ENCODE measurements at places on chromosomes 7 and 10.

GRCh38 chr7:33444511-33444910 is 315.1 kb downstream of the BBS9 start:
- peak; percentile 90 for DNase-seq

DNA sequence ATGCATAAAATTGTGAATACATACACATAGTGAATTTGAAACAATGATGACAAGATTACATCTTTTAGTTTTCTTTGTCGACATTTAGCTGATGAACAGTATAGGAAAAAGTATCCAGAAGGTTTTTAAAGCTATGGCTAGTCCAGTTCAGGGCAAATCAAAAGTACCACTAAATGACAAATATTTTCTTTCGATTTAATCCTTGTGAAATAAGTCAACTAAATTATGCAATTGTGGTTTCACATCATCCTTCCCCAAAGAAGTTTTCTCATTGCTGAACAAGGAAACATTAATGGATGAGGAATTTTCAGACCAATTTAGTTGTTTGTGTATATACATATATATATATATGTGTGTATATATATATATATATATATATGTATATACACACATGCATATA is 774.0 kb downstream of the DNAJB9 start:
- DNase-seq = peak; percentile 5

DNA sequence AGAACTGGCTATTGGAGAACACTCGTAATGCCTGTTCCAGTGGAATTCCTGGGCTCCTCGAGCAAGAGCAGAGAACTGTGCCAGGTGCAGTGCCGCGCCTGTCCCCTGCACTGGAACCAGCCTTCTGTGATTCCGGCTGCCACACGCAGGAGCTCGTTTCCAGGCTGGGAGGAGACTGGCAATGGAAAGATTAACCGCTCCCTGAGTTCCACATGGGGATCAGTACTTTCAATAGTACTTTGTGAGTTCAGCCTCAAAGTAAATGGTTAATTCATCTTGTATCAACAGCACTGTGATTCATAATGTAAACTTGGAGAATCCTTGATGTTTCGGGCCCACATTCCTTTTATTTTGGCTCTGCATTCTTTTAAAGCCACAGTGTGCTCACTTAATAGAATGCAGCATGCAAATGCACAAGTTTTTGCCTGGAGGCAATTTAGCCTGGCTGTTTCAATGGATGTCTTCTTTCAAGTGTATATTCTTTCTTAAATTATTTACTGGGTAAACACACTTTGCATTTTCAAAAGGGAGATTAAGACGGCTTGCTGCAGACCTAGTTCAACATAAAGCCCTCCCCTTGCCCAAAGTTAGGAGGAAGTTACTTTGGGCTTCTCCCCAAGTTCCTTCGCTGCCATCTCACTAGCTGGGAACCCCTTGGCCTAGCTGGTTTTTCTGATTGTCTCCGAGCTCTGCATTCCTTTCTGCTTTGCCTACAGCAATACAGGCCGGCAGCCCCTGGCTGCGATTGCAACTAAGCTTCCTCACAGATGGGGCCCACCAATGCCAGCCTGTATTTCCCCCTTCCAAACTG is 138.1 kb upstream of the TCF7L2 start:
- DNase-seq = peak; percentile 91

DNA sequence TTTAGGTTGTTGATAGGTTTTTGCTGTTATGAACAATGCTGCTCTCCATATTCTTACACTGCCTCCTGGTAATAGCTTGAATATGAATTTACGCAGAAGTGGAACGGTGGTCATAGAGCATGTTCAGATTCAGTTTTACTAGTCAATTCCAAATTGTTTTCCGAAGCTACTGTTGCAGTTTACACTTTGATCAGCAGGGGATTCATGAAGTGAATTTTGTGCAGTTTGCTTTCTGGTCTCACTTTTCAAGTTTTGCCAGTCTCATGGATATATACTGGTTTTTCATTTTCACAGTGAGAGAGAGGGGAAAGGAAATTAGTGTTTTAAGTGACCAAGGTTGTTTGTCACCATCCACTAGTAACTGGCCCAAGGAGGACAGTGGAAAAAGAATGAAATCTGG is 171.3 kb downstream of the PRKCQ start:
- no peak for DNase-seq

DNA sequence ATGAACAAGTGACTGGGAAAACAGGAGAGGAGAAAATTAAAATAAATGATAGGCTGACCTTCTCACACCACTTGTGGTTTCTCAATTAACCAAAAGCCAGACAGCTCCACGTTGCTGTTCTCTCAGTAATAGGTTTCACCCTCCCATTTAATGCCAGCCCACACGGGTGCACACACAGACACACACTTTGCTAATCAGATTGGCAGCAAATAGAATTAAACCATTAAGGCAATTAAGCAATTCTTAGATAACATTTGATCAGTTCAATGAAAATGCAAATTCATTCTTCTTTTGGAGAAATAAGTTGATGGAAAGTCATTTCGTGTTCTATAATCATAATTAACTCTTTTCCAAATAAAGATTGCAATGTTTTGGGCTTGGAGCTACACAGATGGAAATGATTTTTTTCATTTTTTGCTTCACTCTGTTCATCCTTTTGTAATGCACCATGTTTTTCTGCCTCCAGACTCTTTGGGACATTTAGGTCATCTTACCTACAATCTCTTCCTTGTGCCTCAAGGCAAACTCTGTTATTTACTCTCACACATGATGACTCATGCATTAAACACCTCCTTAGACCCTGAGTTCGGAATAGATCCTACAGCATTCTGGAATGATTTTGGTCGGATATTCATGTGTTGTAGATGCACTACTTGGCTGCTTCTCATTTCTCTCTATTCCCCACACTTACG is 700.7 kb downstream of the AUTS2 start:
- DNase-seq = no peak

GRCh38 chr7:71782051-71782450 is 630.1 kb downstream of the CALN1 start:
- DNase-seq = no peak

DNA sequence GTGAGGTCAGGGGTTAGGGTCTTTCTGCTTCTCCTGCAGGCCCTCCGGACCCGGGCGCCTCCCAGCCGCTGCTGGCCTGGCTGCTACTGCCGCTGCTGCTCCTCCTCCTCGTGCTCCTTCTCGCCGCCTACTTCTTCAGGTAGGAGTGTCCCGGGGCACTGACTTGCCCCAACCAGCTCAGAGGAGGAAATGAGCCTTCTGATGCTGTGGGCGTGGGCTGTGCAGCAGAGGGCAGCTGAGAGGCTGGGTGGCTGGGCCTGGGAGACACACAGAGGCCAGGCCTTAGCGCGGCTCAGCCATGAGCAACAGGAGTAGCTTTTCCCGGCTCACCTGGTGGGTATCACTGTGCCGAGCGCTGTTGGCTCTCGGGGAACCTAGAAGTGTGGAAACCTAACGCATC is 78.9 kb downstream of the MKI67 start:
- peak; percentile 48 for DNase-seq

DNA sequence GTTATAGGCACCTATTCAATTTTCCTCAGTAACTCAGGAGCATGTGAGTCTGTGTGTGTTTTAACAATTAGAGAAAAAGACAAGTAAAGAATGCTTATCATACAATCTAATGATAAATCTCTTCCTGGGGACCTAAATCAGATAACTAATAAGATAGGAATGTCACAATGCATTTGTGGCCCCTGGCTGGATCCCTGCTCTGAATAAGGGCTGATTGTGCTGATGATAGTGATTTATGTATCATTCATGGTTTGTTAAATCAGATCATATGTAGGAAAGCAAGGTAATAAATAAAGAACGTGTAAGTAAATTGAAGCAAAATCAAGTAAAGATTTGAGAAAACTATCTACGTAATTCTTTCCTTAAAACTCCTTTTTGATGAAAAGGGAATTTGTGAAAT is 145.9 kb downstream of the C7orf25 start:
- DNase-seq = no peak

DNA sequence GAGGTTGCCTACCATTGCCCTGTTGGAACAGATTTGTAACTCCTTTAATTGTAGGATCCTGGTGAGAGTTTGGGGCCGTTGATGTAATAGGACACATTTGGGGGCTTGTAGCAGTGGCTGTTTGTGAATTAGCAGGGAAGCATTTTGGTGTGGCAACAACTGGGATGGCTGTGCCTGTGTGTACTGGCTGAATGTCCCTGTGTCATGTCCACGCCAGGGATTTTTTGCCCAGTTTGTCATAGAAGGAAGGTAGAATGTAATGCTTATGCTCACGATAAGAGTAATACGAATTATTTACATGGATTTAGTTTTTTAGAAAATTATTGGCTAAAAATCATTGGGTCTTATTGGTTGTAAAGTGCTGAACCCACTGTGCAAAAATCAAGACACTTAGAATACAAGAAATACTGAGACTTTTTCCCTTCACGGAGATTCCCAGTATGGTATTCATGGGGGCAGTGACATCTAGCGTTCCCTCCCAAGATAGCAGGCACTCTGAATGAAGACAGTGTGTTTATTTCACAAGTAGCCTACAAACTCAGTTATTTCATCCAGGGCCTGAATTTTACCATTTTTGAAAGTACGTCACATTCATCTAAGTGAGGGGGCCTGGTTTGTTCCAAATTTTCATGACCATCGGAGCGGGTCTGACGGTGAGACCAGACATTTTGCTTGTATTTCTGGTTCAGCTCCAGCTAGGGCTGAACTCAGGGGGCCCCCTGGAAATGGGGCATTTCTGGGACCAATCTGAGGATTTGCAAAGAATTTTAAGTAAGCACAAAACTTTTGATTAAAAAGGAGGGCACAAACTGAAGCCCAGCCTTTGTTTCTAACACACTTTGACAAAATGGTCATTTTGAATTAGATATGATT is 74.7 kb downstream of the CACNB2 start:
- peak; percentile 79 for DNase-seq

- DNase-seq = no peak
Measured at GRCh38 chr7:1979591-1980560, 252.9 kb downstream of the MAD1L1 start.

DNA sequence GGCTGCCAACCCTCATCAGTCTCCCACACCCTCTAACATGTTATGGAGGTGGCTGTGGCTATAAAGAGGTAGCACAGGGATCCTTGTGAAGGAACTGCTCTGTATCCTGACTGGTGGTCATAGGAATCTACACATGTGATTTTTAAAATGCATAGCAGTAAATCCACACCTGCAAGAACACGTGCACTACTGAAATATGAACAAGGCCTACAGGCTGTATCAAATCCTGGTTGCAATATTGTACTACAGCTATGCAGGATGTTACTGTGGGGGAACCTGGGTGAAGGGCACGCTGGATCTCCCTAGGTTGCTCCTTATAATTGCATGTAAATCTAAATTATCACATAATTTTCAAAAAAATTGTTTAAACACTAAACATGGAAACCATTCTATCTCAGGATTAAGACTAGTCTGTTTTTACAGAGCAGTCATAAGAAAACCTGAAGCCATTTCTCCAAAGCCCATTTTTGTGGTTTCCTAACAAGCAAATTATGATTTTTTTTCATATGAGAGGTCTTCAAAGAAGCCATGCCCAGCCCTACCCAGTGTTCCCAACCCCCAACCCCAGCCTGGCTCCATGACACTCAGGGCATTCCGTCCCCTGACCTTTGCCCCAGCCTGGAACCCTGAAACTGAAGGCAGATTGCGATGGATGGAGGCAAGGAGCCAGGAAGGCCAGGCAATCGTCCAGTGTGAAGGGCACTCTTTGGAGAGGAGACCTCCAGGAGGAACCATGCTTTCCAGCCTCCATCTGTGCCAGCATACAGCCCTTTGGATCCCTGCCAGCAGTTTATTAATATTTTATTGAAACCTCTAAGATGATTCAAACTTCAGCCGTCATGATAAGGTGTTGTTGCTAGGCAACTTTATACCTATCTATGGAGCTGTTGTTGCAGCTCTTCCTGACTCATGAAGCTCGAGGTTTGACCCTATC is 161.0 kb downstream of the GRID1 start:
- DNase-seq = no peak

- DNase-seq = no peak
Measured at GRCh38 chr7:266851-267840, 22.8 kb upstream of the FOXL3 start.

GRCh38 chr10:103197903-103198302 is 4.8 kb upstream of the NT5C2 start:
- DNase-seq = no peak

DNA sequence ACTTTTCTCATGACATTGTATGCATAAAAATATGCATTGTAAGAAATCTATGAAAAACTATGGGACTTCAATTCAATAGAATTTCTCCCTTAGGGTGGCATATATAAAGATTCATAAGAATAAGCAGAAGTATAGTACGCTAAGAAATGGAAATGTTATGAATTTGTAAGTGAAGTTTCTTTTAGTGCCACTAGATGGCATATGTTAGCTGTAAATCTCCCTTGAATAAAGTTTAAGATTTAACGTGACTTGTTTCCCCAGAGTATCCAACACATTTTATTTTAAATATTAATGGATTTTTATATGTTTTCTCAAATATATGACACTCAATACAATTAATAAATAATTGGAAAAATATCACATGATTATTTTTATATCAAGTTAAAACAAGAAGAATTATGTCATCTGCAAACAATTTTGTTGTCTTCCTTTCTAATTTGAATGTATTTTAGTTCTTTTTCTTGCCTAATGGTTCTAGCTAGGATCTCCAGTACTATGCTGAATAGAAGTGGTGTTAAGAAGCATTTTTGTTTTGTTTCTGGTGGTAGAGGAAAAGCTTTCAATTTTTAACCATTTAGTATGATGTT is 287.2 kb downstream of the HGF start:
- DNase-seq = peak; percentile 68

GRCh38 chr10:93458821-93459257 is 23.3 kb downstream of the MYOF start:
- DNase-seq = peak; percentile 100

GRCh38 chr10:93566435-93567276 is at the start of gene FFAR4:
TSS of gene FFAR4 (plus strand) at chr10:93566665. CDS start at chr10:93566721, 56 bp downstream.
- peak; percentile 3 for DNase-seq

GRCh38 chr7:111029574-111030251 is 61.2 kb upstream of the LRRN3 start:
- DNase-seq = peak; percentile 46

GRCh38 chr10:30241422-30242110 is 107.5 kb downstream of the MTPAP start:
- DNase-seq = no peak

DNA sequence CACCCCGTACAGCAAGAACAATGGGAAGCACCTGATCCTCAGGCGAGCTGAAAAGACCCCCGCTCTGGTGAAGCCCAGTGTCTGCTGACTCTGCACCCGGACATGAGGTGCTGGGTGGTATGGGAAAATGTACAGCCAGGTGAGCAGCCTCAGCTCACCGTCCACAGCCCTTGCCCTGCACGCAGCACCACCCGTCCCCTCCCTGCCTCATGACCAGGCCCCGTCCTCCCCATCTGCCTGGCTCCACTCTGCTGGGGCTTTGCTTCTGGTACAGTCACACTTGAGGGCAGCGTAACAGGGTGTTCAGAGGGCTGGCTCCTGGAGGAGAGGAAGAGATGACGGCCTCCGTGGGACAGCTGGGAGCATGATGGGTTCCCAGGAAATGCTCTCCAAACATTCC is 49.1 kb downstream of the NCAPG2 start:
- DNase-seq = no peak

DNA sequence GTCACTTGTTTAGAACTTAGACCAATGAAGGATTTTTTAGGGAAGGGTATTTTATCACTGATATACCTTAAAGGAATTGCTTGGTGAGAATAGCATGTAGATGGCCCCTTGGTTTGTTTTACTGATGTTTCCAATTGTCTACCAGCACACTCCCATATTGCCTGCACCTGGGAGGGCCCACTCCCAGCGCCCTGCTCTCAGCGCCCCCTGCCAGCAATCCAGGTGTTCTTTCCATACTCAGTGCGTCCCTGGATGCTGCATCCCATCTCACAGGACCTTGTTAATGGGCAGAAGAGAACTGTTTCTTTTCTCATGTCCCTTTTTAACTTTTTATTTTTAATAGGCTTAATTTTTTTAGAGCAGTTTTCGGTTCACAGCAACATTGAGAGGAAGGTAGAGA is 24.1 kb upstream of the SFRP5 start:
- no peak for DNase-seq

Measured in cardiac fibroblast (primary cell).